ENCODE measurements at places on chromosomes 11 and 22. TPM values are rescaled to one million over a fixed set of nuclear protein-coding genes. Genes with fewer than 3 reads are reported as not detected.

The DTX4 gene
- total RNA-seq, result 0.29 TPM

The CRYBA4 gene
- not detected for total RNA-seq

The MS4A1 gene
- total RNA-seq, result 2.1 TPM

The C1QTNF5 gene
- total RNA-seq, result not detected

The OR8D1 gene
- not detected for total RNA-seq

The TMEM191C gene
- 1.7 TPM for total RNA-seq

The DEFB131B gene
- total RNA-seq, result not detected

The POU2AF2 gene
- total RNA-seq, result not detected

The GAS2L1 gene
- total RNA-seq, result 0.36 TPM

The MAP6 gene
- total RNA-seq, result not detected

The MAJIN gene
- total RNA-seq, result not detected

The IL18 gene
- total RNA-seq, result not detected

The CD248 gene
- total RNA-seq, result 16.3 TPM

The PDGFD gene
- 0.20 TPM for total RNA-seq

The MAPK8IP1 gene
- 1.4 TPM for total RNA-seq

The NLRP14 gene
- total RNA-seq, result 0.16 TPM

The SMIM35 gene
- 0.32 TPM for total RNA-seq

The OTOG gene
- total RNA-seq, result not detected

The CDHR5 gene
- total RNA-seq, result not detected

The HEPACAM gene
- not detected for total RNA-seq

The ZNF215 gene
- 2.5 TPM for total RNA-seq

The GGT5 gene
- not detected for total RNA-seq

The MS4A2 gene
- not detected for total RNA-seq

The PYGM gene
- total RNA-seq, result 3.3 TPM

The OVCH2 gene
- not detected for total RNA-seq

The BLID gene
- not detected for total RNA-seq

The DDX25 gene
- 0.54 TPM for total RNA-seq

The JAML gene
- 236 TPM for total RNA-seq

The MPEG1 gene
- not detected for total RNA-seq

The PKDREJ gene
- not detected for total RNA-seq

All from activated CD8-positive, alpha-beta T cell treated with anti-CD3 and anti-CD28 coated beads for 36 hours (primary cell).